ENCODE measurements at places on chromosomes 5 and 9.

DNA sequence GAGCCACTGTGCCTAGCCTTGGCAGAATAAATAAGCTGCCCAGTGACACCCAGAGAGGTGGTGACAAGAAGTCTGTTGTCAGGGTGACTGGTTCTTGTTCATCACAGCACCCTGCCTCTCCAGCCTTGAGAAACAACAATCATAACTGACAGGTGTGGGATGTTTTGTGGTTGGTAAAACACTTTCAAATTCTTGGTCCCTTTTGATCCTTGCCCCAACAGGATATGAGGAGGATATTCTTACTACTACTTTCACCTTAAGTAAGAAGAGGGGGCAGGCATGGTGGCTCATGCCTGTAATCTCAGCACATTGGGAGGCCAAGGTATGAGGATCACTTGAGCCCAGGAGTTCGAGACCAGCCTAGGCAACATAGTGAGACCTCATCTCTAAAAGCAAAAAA is 14.2 kb upstream of the FRRS1L start:
- no peak for DNase-seq

GRCh38 chr5:89690331-89690730 is 719.2 kb downstream of the CETN3 start:
- DNase-seq = no peak

DNA sequence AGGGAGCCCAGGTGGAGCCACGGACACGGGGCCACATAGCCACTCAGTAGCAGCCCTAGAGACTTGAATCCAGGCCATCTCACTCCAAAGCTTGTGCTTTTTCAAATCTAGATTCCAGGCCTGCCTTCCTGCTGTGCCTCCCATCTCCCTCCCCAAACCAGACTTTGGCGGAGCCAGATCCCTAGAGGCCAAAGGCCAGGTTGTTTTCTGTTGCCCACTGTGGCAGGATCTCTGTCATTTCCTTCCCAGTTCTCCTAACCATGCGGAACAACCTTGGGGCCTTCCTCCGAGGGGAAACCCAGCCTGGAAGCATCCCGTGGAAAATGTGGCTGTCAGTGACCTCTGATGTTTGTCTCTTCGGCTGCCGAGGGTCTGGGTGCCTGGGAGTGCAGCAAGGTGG is 16.4 kb upstream of the RPS14 start:
- no peak for DNase-seq

DNA sequence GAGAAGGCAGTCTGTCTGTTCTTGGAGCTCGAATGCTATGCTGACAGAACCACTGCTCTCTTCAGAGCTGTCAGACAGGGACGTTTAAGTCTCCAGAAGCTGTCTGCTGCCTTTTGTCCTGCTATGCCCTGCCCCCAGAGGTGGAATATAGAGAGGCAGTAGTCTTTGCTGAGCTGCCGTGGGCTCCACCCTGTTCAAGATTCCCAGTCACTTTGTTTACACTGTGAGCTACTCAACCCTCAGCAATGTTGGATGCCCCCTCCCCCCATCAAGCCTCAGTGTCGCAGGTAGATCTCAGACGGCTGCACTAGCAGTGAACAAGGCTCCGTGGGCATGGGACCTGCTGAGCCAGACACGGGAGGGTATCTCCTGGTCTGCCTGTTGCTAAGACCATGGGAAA is 344.2 kb downstream of the TMEM161B start:
- no peak for DNase-seq

GRCh38 chr5:149235841-149236240 is 35.8 kb upstream of the AFAP1L1 start:
- DNase-seq = no peak

DNA sequence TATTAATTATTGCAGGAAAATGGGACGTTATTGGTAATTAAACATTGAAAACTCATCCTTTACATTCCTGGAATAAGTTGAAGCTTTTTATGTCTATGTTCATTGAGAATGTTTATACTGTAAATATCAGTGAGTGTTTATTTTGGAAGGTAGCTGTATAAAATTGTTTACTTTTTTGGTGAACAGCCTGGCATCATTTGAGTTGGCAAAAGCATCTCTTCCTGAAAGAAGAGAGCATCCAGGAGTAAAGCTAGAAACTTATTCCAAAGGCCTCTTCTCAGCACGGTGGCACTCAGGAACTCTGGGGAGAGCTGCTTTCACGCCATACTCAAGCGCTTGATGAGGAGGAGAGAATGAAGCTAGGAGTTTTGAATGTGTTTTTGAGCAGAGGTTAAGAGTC is 79.9 kb downstream of the GAPVD1 start:
- DNase-seq = no peak

GRCh38 chr5:180332051-180332517 is 21.1 kb downstream of the GFPT2 start:
- DNase-seq = no peak

GRCh38 chr9:109010746-109011145 is 2.6 kb downstream of the CTNNAL1 start:
- no peak for DNase-seq

GRCh38 chr9:124259158-124259808 is 1.5 kb downstream of the NEK6 start:
- DNase-seq = no peak

DNA sequence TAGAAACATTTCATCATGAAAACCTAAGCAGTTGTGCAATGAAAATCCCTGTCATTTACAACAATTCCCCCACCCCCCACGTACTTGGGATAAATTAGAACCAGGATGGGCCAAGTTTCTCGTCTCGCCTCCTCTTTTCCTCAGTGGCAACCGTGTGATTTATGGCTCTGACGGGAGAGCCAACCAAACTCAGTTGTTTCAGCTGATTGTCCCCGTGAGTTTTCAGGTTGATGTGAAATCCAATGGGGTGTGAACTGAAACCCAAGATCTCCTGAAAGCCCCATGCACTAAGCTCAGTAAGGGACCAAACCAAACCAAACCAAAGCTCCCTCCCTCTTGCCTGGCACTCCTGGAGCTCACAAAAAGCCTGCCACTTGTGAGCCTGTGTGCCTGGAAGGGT is 138.7 kb upstream of the SLC24A2 start:
- DNase-seq = no peak

DNA sequence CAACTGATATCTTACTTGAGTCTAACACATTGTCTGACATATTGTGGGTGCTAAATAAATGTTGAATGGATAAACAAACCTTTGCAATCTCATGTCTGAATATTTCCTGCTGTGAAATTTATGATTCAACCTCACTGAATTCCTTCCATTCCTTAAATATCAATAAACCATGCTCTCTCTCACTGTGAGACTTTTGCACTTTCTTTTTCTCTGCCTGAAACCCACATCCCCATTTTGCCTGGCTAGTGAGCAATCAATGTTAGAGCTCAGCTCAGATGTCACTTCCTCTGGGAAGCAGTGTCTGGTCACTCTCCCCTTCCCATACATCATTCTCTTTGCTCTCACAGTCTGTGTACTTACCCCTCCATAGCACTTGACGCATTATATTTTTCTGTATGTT is 383.7 kb upstream of the TRPC7 start:
- no peak for DNase-seq

- DNase-seq = no peak
Observed at GRCh38 chr9:113501852-113502251, 38.3 kb downstream of the RGS3 start.

DNA sequence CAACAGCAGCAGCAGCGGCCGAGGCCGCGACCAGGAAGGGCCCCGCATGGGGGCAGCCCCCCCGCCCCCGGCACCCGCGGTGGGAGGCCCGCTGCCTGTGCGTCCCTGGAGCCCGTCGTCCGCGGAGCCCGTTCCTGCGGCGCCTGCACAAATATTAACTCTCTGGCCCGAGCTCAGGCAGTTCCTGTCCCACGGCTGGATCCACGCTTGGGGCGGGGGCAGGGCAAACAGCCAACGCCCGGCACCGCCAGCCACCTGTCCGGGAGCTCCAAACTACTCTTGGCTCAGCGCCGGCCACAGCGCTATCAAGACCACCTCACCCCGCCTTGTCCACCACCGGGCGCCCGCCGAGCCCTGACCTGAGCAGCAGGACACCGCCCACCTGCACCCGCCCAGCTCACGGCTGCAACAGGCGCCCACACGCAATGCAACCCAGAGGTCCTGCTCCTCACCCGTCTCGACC is at the start of gene LRRC26:
Gene LRRC26, minus strand, starts transcription at position 156 of the 463 bp plus-strand sequence. Its CDS starts 108 bp downstream, at position 48.
- DNase-seq = no peak

- DNase-seq = no peak
Observed at GRCh38 chr5:22591461-22591860, 261.7 kb downstream of the CDH12 start.

GRCh38 chr9:25602400-25603044 is 75.7 kb downstream of the TUSC1 start:
- DNase-seq = no peak

- no peak for DNase-seq
Observed at GRCh38 chr9:86983620-86984259, 36.4 kb upstream of the GAS1 start.

DNA sequence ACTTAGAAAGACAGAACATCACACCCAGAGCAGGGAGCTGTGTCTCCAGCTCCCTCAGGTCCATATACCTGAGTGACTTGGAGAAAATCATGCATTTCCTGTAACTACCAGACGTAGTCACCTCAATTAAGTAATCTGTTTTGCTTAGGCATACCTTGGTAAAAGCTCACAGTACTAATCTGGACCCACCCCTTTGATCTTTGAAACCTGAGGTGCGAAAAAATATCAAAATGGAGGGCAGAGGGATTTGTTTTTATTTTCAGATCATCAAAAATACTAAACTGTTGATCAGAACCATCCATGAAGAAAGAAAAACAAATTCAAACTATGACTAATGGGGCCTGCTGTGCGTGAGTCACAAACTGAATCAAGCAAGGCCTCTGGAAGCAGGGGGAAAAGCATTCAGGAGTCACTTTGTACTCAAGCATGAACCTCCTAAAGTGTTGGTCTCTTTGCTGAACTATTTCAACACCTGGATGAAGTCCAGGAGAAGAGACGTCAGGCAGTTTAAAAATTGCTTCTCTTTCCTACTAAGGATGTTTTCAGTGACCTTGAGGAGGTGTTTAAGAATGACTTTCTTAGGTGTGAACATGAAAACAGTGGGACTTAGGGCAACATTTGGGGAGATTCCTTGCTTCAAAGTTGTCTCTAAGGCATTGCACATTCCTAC is 76.3 kb downstream of the MUSK start:
- DNase-seq = no peak

GRCh38 chr5:92836855-92837755 is 743.9 kb downstream of the NR2F1-AS1 start:
- DNase-seq = no peak

DNA sequence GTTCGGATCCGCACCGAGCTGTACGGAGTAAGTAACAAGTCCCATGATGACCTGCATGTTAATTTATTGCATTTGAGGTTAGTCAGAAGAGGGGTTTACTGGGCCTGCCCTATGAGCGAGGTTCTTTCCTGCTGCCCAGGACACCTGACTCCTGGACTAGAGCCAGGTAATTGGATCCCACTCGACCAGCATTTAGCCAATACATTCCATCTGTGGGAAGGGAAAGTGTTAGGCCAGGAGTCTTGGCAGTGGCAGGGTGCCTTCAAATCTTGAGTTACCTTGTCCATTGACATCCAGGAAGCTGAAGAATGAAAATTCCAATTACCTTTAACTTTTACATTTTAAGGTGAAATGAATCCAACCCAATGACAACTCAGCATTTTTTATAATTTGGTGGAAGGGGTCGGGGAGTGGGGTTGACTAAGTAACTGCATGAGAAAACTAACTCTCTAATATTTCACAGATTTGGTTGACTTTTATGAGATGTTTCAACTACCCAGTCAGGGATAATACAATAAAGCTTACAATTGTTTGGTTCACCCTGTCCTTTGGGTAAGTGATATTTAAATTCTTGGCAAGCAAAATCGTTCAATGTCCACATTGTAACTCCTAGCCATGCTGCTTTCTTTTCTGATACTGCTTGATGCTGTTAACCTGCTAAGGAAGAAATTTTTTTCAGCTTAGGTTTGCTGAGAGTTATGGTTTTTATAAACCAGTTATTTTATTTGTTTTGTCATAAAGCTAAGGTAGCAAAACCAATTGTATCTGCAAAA is 111.6 kb upstream of the IQGAP2 start:
- no peak for DNase-seq

DNA sequence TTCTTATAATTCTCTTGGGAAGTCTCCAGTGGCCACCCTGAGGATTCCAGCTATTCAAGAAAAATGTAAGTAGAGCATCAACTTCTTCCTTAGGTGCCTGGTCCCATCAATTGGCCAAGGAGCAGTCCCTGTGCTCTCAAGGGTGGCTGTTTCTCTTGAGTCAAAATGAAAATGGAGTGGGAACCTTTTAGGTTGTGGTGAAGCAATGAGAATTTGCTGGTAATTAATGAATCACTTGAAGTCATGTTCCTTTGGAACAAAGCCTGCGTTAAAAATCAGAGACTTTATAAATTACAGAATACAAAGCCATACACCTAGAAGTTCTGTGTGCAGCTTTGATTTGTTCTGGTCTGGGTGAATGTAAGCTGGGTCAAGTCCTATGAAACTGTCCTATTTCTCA is 48.9 kb downstream of the IL31RA start:
- DNase-seq = no peak

DNA sequence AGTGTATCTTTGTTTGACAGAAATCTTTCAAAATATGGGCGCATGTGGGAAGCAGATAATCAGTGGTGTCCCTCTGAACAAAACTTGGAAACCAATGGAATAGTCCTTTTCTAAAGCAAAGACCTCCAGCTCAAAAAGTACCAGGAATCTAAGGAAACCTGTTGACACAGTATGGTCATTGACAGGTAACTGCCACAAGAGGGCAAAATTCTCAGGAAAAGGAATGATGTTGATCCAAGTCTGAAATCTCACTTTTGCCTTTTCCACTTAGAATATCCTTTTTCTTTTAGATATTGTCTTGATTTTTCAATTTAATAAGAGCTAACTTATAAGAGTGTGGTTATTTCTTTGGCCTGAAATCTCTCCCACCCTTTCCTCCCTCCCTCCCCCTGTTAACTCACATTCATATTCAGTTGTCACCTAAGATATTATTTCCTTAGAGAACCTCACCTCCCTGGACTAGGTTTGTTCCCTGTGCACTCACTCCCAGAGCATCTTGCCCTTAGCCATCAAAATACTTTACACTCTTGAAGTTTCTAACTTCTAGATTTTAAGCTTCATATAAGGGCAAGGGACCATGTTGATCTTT is 59.0 kb upstream of the BARX1 start:
- no peak for DNase-seq

- no peak for DNase-seq
Observed at GRCh38 chr9:95783426-95783975, 92.0 kb upstream of the ERCC6L2 start.

DNA sequence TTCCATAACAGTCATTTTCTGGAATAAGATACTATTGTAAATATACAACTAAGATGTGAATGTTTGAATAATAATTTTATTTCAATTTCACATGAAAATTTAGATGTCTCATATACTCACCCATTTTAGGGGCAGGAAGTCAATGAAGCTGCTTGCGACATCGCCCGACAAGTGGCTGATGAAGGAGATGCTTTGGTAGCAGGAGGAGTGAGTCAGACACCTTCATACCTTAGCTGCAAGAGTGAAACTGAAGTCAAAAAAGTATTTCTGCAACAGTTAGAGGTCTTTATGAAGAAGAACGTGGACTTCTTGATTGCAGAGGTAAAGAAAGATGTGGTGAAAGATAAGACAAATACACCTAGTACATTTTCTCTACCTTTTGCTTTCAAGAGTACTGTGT is 8.6 kb downstream of the BHMT start:
- DNase-seq = no peak
